Activated CD4-positive, alpha-beta T cell treated with anti-CD3 and anti-CD28 coated beads for 24 hours (primary cell): ENCODE measurements at places on chromosomes 3 and 15.

DNA sequence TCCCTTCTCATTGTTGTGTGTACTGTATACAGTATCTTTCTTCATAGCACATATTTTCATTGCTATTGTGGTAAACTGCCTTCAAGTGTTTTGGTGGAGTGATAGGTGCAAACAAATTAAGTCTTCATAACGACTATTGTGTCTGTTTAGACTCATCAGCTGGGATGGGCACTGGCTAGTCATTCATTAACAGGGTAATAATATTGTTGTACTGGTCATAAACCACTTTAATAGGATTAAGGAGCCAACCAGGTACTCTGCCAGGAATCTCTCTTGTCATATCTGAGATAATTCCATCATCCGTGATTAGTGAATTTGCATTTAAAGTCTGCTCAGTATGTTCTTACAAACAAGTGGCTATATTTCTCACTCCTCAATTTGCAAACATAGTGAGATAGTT, 10.2 kb upstream of the TMEM45A start:
- no peak for DNase-seq

- DNase-seq = no peak
Measured at GRCh38 chr3:171283183-171283847, 176.9 kb downstream of the TNIK start.

DNA sequence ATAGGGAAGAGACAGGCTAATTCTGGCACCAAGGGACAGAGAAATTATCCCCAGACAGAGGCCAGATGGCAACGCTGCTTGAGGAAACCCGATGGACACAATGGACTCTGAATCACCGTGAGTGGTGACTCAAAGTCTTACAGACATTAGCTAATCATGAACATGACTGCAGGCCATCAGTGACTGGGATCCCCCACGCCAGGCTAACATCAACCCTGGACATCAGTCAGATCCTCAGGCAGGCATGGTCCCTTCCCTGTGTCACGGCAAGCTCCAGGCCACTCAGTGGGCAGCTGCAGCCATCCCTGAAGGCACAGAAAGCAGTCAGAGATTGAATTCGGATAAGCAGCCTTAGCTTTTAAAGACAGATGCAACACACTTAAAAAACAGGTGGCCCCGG, 23.8 kb upstream of the OXTR start:
- no peak for DNase-seq

- DNase-seq = no peak
Measured at GRCh38 chr3:172449466-172450149, 1.4 kb upstream of the GHSR start.

DNA sequence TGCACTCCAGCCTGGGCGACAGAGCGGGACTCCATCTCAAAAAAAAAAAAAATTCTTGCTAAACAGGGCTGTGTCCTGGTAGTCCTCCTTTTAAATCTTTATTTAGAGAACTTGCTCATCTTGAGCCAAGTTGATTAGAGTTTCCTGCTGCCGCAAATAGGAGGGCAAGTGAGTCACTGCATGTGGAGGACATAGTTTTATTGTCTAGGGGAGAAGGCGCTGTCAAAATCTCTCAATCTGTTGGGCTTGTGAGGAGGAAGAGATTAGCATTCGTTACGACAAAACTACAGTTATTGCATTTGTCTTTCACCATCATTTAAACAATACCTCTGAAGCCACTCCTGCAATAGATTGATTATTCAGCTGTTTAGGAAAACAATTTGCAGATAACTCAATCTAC, 11.5 kb downstream of the MUC4 start:
- no peak for DNase-seq

- no peak for DNase-seq
Measured at GRCh38 chr15:48333540-48333939, 2.3 kb downstream of the DUT start.

- DNase-seq = no peak
Measured at GRCh38 chr3:74713977-74714376, 99.5 kb upstream of the CNTN3 start.

- DNase-seq = peak; percentile 77
Measured at GRCh38 chr15:64905119-64905831, 6.4 kb upstream of the ANKDD1A start.

GRCh38 chr15:89367485-89368451, 33.1 kb upstream of the POLG start:
- DNase-seq = no peak

DNA sequence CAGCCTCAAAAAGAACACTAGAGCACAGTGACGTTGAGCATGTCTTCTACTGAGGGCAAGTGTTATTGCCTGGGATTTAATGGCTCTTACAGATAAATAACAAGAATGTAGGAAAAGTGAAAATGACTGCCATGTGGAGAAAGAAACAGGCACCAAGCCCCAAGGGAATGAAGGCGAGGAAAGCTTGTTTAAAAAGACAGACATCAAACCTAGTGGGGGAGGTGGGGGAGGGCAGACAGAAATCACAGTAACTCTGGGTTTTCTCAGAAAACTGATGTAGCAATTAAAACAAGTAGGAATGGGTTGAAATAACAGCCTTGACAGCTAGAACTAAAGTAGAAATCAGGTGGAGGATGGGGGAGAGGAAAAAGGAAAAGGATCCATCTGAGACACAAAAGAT, 18.4 kb upstream of the LYZL4 start:
- no peak for DNase-seq

GRCh38 chr3:46990573-46991374, 11.3 kb downstream of the NBEAL2 start:
- no peak for DNase-seq

- DNase-seq = no peak
Measured at GRCh38 chr15:25743548-25744275, 119.4 kb downstream of the ATP10A start.

DNA sequence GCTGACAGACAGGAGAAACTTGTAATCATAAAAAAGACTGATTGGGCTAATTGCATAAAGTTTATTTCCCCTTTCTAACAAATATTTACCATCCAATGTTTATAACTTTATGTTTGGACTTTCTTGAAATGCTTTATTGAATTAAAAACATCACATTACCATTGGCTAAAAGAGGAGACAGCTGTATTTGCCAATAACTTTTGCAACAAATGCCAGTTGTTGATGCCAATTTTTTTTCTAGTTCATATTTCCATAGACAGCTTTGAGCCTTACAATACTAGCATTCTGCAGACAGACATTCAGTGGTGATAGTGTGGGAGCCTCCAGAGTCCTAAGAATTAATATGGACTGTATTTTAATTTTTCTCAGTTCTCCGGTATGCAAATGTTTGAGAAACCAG, 198.4 kb downstream of the ADAMTS17 start:
- DNase-seq = no peak

GRCh38 chr15:58069008-58069407, 3.5 kb upstream of the ALDH1A2 start:
- no peak for DNase-seq

GRCh38 chr3:185680231-185680630, 94.1 kb downstream of the SENP2 start:
- DNase-seq = no peak

DNA sequence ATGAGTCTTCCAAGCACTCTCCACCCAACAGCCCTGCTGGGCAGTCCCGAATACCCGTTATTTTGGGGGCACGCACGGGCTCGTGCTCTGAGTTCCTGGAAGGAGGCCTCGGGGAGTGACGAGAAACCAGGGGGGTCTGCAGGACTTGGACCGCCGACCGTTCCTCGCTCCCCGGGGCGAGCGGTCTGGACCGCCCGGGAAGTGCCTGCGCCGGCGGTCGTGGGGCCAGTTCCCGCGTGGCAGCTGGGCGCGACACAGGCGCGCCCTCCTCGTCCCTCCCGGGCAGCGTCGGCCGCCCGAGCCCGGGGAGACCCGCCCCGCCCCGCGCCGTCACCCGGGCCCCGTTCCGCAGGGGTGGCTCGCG, 387 bp downstream of the GNB4 start:
- DNase-seq = no peak

- DNase-seq = no peak
Measured at GRCh38 chr3:38229036-38229435, 36.6 kb upstream of the SLC22A13 start.

DNA sequence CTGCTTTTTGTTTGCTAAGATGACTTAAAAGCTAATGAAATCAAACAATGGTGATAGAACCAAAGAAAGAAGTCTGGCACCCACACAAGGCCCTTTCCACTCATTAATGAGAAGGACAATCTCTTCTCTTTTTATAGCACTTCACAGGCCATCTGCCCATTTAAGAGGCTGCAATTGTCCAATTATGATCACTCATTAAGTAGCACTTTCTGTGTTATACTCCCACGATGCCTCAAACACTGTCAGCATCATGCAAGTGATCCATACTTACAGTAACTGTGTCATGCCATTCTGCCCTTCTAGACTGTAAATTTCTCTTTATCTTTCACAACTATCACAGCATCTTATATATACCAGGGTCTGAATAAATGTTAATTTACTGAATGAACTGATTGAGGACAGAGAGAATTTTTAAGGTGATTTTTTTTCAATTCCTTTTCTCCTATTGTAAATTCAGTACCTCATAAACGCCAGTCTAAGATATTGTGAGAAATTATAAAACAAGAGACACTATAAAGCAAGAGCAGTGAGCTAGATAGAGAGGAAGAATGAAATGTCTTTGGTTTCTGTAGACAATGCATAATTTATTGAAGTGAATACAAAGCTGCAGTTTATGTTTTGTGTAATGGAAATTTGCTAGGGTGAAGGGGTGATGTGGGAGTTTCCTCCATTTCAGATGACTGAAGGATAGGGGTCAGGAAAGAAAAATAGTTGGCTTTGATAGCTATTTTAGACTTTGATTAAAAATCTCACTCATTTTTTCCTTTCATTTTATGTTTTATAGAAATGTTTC, 17.3 kb downstream of the CD200 start:
- no peak for DNase-seq

DNA sequence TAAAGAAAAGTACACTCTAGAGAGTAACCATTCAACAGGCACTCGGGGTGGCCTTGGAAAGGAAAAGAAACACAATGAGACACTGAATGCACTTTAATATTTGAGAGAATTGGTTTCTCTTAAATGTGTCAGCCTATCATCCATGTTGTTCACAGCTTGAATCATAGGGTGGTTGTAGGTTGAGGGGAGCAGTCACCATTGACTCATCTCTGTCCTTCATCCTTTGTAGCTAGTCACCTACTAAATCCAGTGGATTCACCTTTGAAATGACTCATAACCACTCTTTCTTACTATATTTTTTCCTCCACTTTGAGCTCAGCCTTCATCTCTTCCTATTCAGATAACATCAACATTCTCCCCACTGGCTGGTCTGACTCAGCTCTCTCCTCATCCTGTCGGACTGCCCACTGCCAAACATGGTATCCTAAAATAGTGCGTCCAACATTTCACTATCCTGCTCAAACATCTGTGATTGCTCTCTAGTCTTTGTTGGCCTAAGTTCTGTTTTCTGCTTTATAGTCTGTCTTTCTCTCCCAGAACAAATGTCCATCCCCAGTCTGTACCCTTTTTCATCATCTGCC, 182.7 kb upstream of the GADL1 start:
- peak; percentile 18 for DNase-seq

GRCh38 chr3:111581403-111582119, 13.6 kb downstream of the ZBED2 start:
- DNase-seq = no peak

GRCh38 chr15:90035095-90035839, 34.1 kb downstream of the ZNF710 start:
- no peak for DNase-seq

GRCh38 chr15:39887211-39887610, 32.9 kb downstream of the GPR176 start:
- DNase-seq = no peak

DNA sequence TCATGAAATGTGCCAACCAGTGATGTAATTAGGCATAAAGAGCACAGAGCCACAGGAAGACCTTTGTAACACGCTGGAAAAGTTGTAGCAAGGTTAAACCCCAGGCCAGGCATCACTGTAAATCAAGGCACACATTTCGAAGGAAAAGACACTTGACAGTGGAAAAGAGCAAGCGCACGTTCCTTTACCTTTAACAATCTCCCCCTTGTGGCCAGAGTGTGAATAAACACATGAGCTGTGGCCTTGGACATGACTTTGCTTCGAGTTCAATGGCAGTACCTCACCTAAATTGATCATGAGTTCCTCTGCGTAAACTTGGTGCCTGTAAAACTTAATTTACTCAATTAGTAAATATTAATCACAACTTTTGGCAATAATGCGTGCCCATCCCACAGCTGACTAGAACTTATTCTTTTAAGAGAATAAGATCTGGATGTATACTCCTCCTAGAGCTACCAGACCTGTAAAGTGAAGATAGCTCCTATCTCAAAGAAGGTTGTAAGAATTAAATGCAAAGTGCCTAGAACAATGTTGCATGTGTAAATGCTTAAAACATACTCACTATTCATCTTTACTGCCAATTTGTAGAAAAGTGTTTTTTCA, 757.0 kb upstream of the NECTIN3 start:
- peak; percentile 46 for DNase-seq

GRCh38 chr3:136146981-136147729, 49.0 kb downstream of the MSL2 start:
- no peak for DNase-seq

DNA sequence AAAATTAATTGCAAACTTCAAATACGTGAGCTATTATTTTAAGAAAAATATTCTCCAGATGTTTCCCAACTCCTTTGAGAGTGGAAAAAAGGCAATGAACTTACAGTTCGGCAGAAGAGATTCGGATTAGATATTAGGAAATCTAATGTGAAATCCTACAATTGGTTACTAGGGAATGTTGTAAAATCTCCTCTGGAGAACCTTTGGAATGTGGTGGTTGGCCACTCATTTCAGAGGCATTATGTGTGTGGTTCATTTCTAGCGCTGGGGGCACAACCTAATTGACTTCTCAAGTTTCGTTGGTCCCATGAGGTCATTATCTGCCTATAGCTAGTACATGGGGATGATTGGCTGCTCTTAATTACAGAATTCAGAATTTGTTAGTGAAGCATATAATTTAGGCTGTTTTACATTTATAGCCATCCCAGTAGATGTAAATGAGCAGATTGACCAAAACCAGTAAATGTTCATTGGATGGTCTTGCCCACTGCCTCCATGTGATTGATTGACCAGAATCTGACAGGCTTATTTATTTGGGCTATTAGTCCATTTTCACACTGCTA, 34.6 kb upstream of the CMSS1 start:
- DNase-seq = no peak

GRCh38 chr3:172711454-172711795, 558 bp upstream of the NCEH1 start:
- DNase-seq = no peak

DNA sequence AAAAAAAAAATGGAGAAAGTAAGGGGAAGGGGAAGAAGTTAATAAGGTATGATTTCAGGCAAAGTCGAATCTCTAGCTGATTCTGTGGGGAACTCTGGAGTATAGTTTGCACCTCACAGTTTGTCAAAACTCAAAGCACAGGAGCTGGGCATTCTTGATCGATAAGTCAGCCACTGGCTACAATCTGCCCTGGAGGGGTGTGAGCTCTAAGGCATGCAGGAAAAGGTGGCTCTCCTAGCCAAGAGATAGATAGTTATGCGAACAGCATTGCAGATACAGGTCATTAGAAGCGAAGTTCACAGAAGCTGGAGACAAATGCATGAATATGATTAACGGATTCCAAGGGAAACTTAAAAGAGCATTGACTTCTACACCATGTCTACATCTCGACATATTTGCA, 952.6 kb downstream of the AGBL1 start:
- no peak for DNase-seq
